ENCODE measurements at places on chromosomes 1 and 21.
A peak's percentile ranks its signal among the peaks of the same experiment; 100 is the strongest.

- no peak for DNase-seq
Observed at GRCh38 chr1:67952071-67952470, 98.4 kb downstream of the DIRAS3 start.

- peak; percentile 38 for DNase-seq
Observed at GRCh38 chr1:89552471-89553081, 27.9 kb downstream of the LRRC8B start.

- DNase-seq: no peak
Observed at GRCh38 chr1:186282466-186282865, 92.6 kb downstream of the TPR start.

DNA sequence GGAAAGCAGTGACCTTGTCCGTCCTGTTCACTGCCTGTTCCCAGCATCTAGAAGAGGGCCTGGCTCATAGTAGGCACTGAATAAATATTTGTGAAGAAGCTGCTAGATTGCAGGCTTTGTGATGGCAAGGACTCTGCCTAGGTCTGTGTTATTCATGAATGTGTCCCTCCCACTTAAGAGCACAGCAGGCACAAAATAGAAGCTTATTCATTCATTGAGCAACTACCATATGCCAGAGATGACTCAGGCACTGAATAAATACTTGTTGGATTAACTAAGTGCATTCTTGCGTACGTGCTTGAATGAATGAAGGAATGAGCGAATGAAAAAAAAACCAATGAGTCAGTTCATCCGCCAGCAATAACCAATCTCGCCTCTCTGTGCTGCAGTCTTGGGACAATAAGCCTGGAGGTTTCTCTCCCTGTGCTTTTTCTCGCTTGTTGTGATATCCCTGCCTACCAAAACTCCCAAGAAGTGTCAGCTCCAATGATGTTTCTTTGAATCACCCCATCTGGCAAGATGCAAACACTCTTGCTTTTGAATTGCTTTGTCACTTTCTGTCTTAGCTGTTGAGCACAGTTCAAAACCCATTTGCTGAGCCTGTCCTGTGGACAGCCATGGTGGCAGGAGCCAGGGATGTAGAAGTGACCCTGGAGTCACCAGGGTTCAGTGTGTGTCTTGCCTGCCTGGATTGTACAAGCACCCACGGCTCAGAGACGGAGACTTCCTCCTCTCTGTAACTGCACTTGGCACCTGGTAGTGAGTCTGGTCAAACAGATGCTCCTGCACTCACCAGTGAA is 143.9 kb downstream of the KAZN start:
- DNase-seq: no peak

GRCh38 chr1:223319398-223319797 is 44.6 kb downstream of the SUSD4 start:
- no peak for DNase-seq

DNA sequence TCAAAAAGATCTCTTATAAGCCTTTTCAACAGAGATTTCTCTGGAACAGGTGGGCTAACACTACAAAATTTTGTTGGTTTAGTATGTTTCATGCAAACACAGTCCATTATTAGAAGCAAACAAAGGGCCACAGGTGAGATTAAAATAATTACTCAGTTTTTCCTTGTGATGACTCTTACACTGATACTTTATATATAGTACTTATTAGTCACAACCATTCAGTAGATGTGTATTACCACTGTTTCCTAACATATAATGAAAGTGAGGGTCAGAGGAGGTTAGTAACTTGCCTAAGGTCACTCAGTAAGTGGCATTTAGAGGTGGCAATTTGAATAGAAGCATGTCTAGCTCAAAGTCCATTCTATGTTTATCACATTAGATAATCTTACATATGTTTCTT is 44.2 kb downstream of the CYYR1 start:
- no peak for DNase-seq

GRCh38 chr1:232940262-232940661 is 10.1 kb upstream of the NTPCR start:
- no peak for DNase-seq

- no peak for DNase-seq
Observed at GRCh38 chr1:64946916-64947315, 19.4 kb downstream of the JAK1 start.

GRCh38 chr1:87968197-87968955 is 639.7 kb downstream of the LMO4 start:
- DNase-seq: no peak

DNA sequence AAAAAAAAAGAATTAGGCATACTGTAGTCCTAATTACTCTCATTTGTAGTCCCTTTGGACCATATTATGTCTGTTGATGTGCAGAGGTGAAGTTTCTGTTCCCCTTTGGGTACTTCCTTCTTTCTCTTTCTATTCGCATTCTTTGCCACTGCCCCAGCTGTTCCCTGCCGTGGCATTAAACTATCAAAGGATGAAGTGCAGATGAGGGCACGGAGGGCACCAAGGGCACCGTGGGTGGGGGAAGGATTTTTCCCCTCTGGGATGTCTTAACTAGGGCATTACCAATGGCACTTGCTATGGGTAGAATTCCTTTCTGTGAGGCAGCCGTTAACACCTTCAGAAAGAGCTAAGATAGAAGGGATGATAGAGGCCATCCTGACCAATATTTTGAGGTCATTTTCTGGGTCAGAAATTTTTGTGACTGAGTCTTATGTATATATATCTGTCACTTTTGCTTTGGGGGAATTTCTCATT is 4.9 kb upstream of the MAPKAPK2 start:
- DNase-seq: no peak

GRCh38 chr1:69711190-69711930 is 143.6 kb downstream of the LRRC7 start:
- no peak for DNase-seq

- DNase-seq: no peak
Observed at GRCh38 chr21:31265366-31266013, 78.6 kb downstream of the TIAM1 start.

- no peak for DNase-seq
Observed at GRCh38 chr1:175434283-175434860, 241.8 kb upstream of the KIAA0040 start.

DNA sequence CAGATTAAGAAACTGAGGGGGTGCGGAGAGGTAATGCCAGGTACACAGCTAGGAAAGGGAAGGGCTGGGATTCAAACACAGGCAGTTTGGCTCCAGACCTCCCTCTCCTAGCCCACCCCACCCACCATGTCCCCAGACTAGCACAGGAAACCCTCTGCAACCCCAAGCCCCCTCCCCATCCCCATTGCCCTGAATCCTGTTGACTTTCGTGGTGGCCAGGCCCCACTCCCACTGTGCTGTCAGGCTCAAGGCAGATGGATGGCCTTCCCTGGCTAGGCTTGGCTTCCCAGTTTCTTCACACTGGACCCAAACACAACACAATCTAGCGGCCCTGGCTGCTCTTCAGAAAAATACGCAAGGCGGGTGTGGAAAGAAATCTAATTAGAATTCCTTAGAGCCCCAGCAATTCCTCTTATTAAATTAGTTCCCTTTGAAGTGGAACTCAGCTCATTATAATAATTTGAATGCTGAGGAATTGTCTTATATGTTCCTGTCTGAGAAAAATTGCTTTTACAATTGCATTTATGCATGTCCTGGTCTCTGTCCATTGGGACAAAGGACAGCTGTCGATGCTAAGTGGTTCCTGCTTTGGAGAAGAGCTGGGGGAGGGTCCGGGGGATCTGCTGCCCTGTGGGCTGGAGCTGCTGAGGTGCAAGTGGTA is 97.4 kb downstream of the SYF2 start:
- DNase-seq: no peak

DNA sequence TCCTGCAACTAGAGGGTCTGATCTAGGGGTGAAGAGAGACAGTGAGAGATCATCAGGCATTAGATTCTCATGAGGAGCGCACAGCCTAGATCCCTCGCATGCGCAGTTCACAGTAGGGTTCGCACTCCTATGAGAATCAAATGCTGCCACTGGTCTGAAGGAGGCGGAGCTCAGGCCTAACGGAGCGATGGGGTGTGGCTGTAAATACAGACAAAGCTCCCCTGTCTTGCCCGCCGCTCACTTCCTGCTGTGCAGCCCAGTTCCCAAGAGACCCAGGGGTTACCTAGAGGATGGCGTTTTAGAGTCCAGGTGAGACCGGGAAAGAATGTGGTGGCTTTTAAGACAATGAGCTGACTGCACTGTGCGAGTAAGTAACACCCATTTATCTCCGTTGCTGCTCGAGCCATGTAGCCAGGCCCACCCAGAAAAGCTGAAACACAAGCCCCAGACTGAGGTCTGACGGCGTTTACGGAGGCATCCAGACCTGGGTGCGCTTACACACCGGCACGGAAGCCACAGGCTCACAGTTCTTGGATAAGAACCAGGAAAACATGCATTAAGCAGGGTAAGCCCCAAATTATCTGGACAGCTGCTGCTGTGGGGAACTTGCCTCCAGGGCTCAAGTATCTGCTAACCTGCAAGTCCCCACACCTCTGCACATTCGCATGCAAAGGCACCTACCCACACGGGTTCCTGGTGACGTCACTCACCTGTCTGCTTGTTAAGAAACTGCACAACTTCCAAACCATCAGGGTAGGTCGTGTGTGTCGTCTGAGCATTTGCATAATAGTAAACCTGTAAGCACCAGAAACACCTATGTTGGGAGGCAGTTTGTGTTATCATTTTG is 12.5 kb downstream of the TCP10L start:
- peak; percentile 62 for DNase-seq

GRCh38 chr1:174954073-174954460 is 45.7 kb upstream of the CACYBP start:
- DNase-seq: no peak

- no peak for DNase-seq
Observed at GRCh38 chr1:42680921-42681683, 1.1 kb upstream of the YBX1 start.

- no peak for DNase-seq
Observed at GRCh38 chr21:45335761-45336534, 48.3 kb upstream of the POFUT2 start.

GRCh38 chr1:243346468-243346867 is 90.6 kb downstream of the SDCCAG8 start:
- DNase-seq: no peak

GRCh38 chr1:20405893-20406604 is 80.0 kb downstream of the CAMK2N1 start:
- DNase-seq: no peak

DNA sequence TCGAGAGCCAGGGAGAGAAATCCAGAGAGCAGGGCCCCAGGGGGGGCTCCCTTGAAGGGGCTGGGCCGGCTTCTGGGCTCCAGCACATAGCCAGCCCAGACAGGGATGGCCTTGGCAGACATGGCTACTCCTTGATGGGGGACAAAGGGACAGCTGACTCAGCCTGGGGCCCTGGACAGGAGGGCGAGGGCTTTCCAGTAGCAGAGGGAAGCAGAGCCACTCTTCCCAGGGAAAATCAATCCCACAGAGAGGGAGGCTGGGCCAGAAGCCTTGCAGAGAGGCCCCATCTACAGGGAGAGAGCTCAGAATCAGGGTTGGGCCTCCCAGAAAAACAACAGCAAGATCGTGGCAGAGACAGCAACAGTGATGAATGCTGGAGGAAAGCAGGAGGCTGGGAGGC is 15.6 kb downstream of the IGFN1 start:
- no peak for DNase-seq

DNA sequence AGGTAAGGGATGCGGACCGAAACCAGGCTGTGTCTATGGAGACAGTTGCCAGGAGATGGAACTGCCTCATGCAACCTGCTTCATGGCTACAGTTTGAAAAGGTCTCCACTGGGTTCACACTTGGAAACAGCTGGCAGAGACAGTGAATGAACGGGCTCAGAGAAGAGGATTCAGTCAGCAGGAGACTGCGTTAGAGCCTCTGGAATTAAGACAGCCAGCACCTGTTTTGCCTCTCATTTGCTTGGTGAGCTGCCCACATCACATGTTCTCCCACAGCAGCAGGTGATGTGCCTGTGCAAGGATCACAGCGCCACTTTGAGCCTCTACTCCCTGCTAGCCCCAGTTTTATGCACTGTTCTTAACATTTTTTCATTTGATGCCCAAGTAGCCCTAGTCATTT is 321.0 kb downstream of the PLPP3 start:
- no peak for DNase-seq

- no peak for DNase-seq
Observed at GRCh38 chr1:84223751-84224432, 77.6 kb upstream of the SAMD13 start.

DNA sequence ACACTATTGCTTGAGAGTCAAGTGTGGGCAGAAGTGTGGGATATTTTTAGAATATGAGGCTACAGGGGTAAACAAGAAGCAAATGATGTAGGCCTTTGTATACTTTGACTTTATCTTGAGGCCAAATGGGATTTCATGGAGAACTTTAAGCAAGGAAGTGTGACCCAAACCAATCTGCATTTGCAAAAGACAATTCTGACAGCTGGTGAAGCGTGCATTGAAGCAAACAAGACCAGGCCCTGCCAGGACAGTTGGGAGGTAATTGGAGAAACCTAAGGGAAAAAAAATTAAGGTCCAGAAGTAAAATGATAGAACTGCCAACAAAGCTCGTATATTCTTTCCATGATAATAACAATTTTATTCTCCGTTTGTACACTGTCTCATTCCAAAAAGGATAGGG is 168.3 kb downstream of the TM2D1 start:
- no peak for DNase-seq

DNA sequence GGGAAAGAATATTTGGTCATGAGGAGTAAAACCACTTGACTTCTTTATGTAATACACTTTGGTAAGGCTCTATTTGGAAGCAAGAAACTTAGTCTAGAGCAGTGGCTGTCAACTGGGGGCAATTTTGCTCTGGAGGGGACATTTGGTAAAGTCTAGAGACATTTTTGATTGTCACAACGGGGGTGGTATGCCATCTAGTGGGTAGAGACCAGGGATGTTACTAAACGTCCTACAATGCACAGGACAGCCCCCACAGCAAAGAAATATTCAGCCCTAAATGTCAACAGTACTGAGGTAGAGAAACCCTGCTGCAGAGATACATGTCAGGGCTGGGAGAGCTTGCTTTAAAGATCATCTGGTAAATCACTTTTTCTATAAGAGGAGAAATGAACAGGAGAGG is 13.5 kb downstream of the FUCA1 start:
- DNase-seq: no peak

DNA sequence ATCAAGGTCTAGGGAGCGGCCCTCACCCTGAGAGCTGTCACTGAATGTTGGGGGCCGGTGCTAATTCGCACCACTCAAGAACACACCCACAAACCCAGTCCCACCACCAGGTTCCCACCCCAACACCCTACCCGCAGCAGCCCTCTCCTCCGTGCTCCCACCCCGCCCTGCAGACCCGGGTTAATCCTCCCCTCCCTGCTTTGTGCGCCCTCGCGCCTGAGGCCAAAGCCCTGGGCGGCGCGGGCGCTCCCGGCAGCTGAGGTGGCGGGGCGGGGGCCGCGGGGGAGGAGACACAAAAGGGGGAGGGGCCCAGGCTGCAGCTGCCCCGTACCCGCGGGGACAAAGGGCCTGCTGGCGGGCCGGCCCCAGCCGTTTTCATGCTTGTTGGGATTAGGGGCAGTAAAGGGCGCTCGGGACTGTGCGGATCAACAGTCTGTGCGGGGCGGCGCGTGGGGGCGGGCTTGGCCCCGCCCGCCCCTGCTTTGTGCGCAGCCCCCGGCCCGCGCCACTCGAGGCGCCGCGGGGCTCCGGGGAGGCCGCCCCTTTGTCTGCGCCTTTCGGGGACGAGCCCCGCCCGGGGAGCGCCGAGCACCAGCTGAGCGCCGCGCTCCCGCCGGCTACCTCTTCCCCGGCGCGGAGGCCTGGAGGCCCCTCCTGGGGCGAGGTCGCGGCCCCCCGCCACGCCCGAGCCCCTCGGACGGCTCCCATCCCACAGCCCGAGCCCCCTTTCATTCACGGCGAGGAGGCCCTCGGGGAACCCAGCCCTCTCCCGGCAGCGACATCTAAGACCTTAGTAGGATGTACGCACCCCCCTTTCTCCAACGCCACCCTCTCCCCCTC is 10.9 kb downstream of the C1orf216 start:
- no peak for DNase-seq

GRCh38 chr21:19049567-19049966 is 646.0 kb upstream of the TMPRSS15 start:
- no peak for DNase-seq

- peak; percentile 59 for DNase-seq
Observed at GRCh38 chr21:33383056-33383888, 19.9 kb upstream of the IFNGR2 start.
